NCI-H2081 (cell line): ENCODE measurements at places on chromosomes 11 and 22.

DNA sequence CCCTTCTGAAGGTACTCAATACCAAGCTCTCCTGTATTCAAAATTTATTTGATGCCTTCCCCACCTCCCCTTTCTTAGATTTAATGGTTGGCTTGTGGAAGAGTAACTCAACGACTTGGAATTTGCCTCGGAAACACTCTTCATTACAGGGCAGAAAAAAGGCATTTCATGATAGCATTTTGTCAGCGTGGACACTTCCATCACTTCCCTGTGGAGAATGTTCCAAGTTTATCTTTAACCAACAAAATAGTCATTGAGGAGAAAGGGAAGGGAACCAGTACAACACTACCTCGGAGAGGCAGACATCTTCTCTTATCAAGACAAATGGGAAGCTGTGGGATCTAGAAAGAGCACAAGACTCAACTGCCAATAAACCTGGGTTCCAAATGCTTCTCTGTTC lies 177.2 kb upstream of the MTMR2 start:
- DNase-seq: no peak

GRCh38 chr11:95404370-95404769 lies 173.4 kb upstream of the SESN3 start:
- no peak for DNase-seq

DNA sequence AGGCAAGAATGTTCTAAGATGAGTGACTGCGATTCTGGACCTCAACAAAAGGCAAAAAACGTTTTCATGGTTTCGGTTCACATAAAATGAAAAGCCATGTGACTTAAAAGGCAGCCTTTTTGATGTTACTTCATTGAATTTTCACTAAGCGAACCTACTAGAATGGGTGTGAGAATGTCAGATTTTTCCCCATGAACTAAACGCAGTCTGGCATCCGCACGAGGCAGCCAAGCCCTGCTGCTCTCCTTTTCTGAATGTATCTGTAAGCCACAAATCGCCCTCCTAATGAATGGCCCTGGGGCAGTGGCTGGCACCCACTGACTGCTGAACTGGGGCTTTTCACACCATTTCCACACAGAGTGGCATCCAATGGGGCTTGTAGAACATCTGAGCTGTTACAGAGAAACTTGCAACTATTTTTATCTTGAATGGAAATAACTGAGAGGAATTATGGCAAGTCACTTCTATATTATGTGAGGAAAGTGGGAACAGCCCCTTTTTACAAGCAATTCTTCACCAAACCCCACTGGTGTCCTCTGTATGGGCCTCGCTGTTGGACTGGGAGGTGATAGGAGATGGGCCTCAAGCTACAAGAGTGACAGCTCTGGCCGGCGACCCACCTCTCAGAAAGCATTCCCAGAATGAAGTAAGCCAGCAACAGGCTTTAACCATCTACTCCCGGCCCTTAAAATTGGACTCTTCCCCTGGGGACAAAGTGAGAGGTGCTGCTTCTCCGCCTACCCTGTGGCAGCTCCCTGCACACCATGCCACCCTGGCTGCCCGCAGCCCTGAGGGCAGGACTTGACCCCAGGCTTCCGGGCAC lies 29.4 kb downstream of the PPP2R1B start:
- no peak for DNase-seq

DNA sequence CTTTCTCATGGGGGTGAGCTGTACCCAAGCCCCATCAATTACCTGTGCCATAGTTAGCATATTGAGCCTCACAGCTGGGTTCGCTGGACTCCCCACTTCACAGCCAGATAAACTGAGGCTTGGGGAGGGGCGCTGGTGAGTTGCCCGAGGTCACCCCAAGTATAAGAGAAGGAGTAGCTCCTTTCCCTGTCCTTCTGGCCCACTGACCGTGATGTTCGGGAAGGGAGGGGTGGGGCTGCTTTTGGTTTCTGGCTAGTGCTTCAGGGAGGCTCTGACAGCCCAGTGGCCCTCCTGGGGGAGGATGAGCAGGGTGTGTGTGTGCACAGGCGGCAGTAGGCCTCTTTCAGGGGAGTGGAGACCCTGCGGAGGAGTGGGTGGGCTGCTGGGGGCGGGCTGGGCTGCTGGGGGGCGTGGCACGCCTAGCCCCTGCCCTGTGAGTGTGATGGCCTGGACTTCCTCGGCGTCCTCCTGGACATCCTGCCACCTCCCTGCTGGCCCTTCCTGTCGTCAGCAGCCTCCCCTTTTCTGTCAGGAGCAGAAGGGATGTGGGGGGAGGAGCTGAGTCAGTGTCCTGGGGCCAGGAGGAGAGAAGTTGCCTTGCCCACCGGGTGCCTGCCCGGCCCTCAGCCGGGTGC lies 50.3 kb downstream of the TRIOBP start:
- DNase-seq: no peak
